Cortex of kidney (tissue), 1 donor: ENCODE measurements at places on chromosomes 5 and 9.

GRCh38 chr5:120158211-120158610, 305.9 kb upstream of the PRR16 start:
- DNase-seq = no peak

- no peak for DNase-seq
Measured at GRCh38 chr5:149652697-149653096, 71.4 kb downstream of the ARHGEF37 start.

GRCh38 chr9:127574072-127574993, 37.7 kb upstream of the STXBP1 start:
- DNase-seq = no peak

- no peak for DNase-seq
Measured at GRCh38 chr5:93632327-93632726, 49.3 kb downstream of the NR2F1 start.

GRCh38 chr9:76415731-76416130, 21.5 kb upstream of the RFK start:
- DNase-seq = no peak

- DNase-seq = no peak
Measured at GRCh38 chr5:6781716-6782115, 68.5 kb downstream of the TENT4A start.

- no peak for DNase-seq
Measured at GRCh38 chr9:74610523-74611061, 113.5 kb downstream of the RORB start.

- no peak for DNase-seq
Measured at GRCh38 chr5:5419291-5420210, 2.9 kb upstream of the ICE1 start.

- no peak for DNase-seq
Measured at GRCh38 chr9:23635276-23635675, 190.8 kb downstream of the ELAVL2 start.

DNA sequence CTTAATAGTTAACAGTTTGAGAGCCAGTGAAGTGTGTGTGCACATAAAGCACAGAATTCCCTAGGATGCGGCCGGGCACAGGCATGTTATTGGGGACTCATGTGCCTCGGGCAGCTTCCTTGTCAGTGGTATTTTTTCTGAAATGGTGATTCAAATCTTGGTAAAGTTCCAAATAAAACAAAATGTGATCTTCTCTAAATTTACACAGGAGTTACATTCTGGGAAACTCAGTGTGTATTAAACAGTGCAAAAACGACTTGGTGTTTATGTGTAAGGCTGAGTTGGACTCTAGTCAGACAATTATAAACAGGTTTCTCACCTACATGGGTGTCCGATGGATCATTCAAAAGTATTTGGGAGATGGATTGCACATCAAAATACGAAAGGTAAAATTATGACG, 48.9 kb downstream of the BOD1 start:
- no peak for DNase-seq

GRCh38 chr5:156456857-156457256, 129.9 kb downstream of the SGCD start:
- no peak for DNase-seq

- no peak for DNase-seq
Measured at GRCh38 chr9:137490532-137491186, 31.5 kb upstream of the NSMF start.

- no peak for DNase-seq
Measured at GRCh38 chr5:23223846-23224245, 283.6 kb upstream of the PRDM9 start.

DNA sequence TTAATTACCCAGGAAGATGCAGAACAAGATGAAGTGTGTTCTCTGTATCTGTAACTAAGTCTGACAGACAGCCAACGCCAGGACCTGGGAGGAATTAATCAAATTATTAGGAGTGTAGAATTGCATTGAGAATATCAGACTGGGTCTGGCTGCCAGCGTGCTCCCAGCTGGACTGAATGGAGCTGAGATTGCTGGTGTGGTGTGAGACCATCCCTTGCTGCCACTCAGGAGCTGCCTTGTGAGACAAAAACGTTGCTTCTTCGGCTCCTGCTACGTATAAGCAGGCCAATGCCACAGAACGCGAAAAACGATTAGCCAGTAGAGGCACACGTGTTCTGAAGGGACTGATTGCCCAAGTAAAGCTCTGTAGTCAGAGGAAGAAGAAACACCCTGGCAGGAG, 66.8 kb downstream of the AMBP start:
- no peak for DNase-seq

DNA sequence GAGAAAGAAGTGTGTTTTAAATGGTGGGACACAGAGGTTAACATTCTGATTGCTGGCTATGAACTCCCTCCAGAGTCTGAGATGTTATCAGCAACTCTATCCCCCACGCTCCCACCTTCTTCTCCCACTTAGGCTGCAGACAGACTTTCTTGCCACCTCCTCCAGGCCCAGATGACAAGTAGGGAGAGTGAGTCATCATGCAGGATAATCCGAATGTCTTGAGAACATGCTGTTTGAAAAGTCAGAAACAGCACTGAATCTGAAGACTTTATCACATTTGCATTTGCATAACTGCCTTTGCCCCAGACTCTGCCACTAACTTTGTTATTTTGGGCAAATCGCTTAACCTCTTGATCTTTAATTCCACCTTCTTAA, 139.8 kb downstream of the ESM1 start:
- DNase-seq = no peak

DNA sequence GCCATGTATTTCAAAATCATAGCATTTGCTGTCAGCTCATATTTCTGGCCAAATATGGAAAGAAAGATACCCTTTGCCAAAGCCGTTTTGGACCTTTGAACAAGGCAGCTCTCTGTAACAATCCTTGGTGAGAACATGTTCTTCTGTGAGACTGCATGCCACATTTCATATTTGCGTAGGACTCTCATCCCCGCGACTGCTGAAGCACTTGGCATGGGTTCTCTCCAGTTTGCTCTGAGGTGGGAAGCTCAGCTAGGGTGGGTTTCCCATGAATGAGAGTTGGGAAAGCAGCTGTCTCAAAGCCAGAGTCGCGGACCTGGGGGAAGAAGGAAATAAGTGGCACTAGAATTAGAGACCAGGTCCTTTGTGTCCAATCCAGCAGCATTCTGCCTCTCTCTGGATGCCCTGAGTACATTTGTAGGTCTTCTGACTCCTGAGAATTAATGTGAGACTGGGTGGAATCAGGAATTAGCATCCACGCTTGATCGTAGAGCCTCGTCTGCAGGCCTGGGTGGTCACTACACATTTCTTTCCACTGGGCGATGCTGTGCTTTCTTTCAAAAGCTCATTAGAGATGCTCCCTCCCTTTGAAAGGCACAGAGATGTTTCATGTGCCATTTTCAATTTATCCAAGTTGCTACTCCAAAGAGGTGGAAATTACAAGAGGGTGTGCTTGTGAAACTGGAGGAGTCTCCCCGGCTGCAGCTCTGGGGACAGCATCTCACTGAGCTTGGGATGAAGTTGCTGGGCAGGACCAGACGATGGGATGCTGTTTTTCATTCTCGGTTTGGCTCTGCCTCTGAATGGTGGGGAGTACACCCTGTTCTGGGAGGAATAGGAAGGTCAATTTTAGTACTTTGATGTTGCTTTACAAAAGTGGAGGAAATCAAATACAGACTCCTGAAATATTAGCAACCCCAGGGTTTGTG, 197.2 kb downstream of the GADD45G start:
- DNase-seq = no peak

DNA sequence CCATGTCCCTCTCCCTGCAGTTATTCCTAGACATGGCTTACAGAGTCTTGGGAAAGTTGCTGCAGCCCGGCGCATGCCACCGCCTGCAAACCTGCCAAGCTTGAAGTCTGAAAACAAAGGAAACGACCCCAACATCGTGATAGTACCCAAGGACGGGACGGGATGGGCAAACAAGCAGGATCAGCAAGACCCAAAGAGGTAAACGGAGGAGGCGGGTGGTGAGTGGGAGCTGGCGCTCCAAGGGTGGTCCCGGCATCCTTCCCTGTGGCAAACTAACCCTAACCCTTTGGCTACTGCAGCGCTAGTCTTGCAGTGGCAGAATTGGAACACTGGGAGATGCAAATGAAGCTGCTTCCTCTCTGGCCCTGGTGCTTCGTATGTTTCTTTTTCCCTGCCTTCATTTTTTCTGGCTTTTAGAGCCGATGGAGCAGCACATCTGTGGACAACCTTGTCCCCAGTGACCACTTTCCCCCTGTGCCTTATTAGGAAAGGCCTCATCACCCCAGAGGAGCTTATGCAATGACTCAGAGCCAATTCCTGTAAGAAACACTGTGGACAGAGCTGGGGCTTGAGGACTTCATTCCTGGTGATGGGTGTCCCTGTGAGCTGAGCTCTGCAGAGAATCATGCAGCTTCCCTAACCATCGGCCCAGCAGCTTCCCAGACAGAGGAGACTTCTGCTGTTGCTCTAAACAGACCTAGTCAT, 38.9 kb downstream of the PRRC2B start:
- DNase-seq = no peak

GRCh38 chr5:110339399-110339798, 387.1 kb downstream of the TMEM232 start:
- DNase-seq = no peak

DNA sequence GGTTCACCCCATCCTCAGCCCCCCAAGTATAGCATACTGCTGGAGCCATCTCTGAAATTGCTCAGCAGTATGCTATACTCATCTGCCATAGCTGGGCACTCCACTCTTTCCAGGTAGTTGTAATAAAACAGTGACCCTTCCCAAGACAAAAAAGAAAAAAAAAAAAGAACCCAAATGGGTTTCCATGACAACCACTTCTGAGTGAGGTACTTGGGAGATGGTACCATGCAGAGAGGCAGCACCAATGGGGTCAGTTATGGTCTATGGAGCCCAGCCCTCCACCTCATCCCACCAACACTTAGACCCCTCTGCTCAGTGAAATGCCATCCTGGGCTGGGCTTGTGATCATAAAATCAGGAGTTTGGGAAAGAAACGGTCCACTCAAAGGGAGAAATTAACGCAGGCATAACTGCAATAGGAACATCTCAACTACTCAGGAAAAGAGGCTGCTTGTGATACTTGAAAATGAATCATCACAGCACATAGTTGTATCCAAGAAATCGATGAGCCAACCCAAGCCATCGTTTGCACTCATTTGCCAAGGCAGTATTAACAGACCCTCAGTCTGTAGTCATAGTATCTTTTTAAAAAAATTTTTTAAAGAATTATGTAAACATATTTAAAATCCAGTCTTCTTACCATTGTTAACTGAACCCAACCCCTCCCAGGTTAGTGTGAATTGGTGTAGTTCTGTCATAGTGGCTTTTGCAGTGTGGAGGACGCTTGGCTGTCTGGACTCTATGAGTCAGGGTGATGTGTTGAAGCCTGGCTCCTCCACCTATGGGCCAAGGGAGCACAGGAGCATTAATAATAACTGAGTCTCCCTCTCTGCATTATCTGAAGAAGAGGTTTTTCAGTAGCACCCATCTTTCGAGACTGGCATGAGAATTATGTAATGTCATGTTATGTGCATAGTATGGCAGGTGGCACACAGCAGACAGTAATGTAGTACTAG, 402.7 kb downstream of the SPOCK1 start:
- DNase-seq = no peak

DNA sequence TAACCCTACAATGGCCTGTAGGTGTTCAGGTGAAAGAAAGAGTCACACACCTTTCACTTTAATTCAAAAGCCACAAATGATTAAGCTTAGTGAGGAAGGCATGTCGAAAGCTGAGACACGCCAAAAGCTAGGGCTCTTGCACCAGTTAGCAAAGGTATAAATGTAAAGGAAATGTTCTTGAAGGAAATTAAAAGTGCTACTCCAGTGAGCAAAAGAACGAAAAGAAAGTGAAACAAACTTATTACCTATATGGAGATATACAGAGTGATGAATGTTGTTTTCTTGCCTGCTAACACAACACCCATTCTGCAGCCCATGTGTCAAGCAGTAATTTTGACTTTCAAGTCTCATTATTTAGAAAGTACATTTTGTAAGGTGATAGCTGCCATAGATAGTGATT, 254.2 kb upstream of the SLC24A2 start:
- no peak for DNase-seq

GRCh38 chr9:86352440-86353077, 1.7 kb downstream of the TUT7 start:
- no peak for DNase-seq

DNA sequence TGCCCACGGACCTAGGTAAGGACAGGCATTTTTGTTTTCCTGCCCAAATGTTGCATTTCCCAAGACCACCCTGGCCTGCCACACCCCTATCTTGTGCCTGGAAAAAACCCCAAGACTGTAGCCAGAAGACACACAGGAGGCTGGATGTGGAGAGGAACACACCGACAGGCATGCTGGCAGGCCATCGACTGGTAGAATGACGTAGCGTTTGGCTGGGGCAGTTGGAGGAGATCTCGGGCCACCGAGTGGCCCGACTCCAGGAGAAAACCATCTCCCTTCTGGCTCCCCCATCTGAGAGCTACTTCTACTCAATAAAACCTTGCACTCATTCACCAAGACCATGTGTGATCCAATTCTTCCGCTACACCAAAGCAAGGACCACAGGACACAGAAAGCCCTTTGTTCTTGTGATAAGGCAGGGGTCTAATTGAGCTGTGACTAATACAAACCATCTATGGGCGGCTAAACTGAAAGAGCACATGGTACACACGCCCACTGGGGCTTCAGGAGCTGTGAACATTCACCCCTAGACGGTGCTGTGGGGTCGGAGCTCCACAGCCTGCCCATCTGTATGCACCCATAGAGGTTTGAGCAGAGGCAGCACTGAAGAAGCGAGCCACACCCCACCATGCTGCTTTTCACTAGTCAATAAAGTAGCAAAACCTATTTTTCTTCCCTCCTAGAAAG, 38.9 kb upstream of the N4BP3 start:
- no peak for DNase-seq

DNA sequence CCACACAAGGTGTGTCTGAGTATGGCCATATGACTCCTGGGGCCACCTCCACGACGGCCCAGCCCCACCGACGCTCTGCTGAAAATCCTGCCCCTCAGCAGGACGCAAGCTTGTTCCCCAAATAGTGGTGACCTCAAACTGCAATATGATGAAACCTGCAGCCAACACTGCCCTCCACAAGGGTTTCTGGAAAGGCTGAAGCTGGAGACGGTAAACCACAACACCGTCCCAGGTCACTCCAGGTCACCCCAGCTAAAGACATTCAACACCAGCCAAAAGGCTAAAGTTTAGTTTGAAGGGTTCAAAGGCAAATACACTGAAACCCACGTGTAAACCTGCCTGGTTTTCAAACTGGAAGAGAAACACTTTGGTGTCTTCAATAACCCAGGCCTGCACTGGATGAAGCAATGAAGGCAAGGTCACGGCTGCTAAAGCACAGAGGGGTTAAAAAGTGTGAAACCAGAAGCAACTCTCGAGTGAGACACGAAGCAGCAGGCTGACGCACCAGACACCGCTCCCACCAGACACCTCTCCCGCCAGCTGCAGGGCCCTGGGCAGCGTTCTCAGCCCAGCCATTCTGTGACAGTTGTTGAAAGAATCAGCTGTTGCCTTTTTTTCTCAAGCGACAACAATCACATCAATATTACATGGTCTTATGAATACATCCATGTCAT, 1.8 kb upstream of the LHX3 start:
- no peak for DNase-seq
